ENCODE measurements at places on chromosomes 3 and 15. TPM values are rescaled to one million over a fixed set of nuclear protein-coding genes. Genes with fewer than 3 reads are reported as not detected.
A peak's percentile ranks its signal among the peaks of the same experiment; 100 is the strongest.

DNA sequence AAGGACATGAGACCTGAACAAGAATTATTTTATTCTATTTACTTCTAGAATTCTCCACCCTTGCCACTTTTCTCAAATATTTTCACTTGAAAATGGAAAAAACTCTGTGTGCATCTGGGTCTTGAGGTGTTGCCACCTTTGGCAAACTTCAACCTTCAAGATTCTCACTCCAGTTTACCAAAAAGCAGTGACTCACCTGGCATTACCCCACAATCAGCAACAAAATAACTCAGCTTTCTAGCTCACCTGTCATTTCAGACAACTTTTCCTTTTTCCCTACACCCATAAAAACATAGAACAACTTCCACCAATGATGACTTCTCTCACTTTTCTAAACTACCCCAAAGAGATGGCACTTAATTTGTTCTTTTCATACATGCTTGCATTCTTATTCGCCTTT lies 115.8 kb downstream of the DUT start:
- H3K4me1 ChIP-seq, result no peaks in the 10 kb centered on the region
- no peak for DNase-seq
- H3K27ac ChIP-seq, result no peak overlapping the region

DNA sequence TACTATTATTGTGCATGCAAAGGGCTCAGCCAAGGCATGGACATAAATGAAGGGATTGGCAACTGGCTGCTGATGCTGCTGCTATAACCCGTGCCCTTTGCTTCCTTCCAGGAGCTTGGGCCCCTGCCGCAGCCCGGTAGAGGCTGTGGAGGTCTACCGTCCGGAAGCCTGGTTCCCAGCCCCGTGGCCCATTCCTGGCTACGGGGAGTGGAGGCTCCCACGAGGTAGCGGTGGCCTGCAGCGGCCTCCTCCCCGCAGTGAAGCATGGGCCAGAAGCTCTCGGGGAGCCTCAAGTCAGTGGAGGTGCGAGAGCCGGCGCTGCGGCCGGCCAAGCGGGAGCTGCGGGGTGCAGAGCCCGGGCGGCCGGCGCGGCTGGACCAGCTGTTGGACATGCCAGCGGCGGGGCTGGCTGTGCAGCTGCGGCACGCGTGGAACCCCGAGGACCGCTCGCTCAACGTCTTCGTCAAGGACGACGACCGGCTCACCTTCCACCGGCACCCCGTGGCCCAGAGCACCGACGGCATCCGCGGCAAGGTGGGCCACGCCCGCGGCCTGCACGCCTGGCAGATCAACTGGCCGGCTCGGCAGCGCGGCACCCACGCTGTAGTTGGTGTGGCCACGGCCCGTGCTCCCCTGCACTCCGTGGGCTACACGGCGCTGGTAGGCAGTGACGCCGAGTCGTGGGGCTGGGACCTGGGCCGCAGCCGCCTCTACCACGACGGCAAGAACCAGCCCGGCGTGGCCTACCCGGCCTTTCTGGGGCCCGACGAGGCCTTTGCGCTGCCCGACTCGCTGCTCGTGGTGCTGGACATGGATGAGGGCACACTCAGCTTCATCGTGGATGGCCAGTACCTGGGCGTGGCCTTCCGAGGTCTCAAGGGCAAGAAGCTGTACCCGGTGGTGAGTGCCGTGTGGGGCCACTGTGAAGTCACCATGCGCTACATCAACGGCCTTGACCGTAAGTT lies 15.0 kb downstream of the SPSB4 start:
- no peaks in the 10 kb centered on the region for H3K27me3 ChIP-seq
- no peak overlapping the region for H3K27ac ChIP-seq
- DNase-seq, result no peak
- no peaks in the 10 kb centered on the region for H3K4me1 ChIP-seq
- no peak overlapping the region for H3K4me3 ChIP-seq

- H3K27ac ChIP-seq, result no peak overlapping the region
- H3K4me1 ChIP-seq, result no peaks in the 10 kb centered on the region
- H3K36me3 ChIP-seq, result no peaks in the 10 kb centered on the region
- DNase-seq, result no peak
Measured at GRCh38 chr3:37739579-37740290, 121.9 kb upstream of the CTDSPL start.

DNA sequence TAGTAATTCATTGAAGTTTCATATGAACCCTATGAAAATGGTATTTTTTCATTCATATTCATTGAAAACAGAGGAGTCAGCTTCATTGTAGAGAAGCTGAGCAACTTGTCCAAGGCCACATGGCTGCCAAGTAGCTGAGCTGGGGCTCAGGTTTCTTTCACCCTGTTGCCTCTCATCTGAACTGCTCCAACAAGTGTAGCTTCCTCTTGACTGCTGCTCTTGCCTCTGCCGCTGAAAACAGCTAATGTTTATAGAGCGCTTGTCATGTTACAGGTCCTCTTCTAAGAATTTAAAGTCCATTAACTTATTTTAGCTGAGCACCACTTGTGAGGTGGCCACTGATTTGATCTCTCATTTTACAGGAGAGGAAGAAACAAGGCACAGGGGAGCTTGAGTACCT lies 81.1 kb downstream of the PDCD6IP start:
- H3K36me3 ChIP-seq, result no peaks in the 10 kb centered on the region
- H3K4me3 ChIP-seq, result no peak overlapping the region
- no peak for DNase-seq

DNA sequence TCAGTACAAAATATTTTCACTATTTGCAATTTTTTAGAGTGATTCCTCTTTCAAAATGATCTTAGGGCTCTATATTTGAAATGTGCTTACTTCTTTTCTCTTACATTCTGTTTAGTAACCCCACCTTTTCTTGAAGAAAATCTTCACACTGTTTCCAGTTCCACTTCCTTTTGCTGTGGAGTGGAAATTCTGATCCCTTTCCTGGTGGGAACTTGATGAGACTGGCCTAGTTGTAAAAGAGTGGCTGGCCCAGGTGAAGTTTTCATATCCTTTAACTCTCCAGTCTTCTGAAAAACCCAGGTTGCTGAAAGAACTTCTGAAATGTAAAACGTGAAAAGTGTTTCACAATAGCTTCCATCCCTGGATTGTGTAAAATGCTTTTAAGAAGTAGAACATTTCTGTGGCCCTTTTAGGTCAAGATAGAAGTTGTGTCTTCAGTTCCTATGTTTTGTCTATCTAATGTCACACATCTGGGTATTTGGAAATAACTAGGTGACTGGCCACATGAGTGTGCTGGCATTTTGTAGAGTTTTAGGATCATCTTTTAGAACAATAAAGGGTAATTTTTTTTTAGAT lies 84.8 kb upstream of the LRIG1 start:
- H3K4me1 ChIP-seq, result no peaks in the 10 kb centered on the region
- no peaks in the 10 kb centered on the region for H3K36me3 ChIP-seq
- DNase-seq, result no peak
- peak overlapping the region; percentile 42 for H3K27ac ChIP-seq
- H3K27me3 ChIP-seq, result no peaks in the 10 kb centered on the region

- no peak overlapping the region for H3K27ac ChIP-seq
- H3K36me3 ChIP-seq, result no peaks in the 10 kb centered on the region
- H3K4me3 ChIP-seq, result no peak overlapping the region
- H3K27me3 ChIP-seq, result no peaks in the 10 kb centered on the region
- DNase-seq, result no peak
- H3K4me1 ChIP-seq, result no peaks in the 10 kb centered on the region
Measured at GRCh38 chr15:99092554-99093172, 12.2 kb upstream of the SYNM start.

DNA sequence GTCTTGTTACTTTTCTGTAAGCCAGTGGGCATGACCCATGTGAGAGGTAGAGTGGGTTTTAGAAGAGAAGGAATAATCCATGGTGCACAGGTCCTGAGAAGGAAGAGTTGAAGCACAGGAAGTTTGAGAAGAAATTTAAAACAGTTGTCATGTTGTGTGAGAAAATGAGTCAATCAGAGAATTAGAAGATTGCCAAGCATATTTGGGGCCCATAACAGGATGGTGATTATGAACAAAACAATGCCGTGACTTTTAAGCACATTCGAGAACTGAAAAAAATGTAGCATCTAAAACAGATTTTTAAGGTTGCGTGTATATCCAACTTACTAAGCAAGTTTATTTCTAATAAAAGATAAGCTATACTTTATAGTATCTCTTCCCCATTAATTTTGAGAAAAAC lies 198.7 kb downstream of the RORA start:
- H3K36me3 ChIP-seq, result no peaks in the 10 kb centered on the region
- no peak for DNase-seq
- H3K27me3 ChIP-seq, result no peaks in the 10 kb centered on the region
- no peak overlapping the region for H3K4me3 ChIP-seq
- no peak overlapping the region for H3K27ac ChIP-seq

GRCh38 chr15:55588070-55588814 lies at the start of gene PYGO1:
PYGO1 (minus strand) TSS chr15:55588345; CDS start chr15:55587883, 462 bp downstream.
- no peaks in the 10 kb centered on the region for H3K4me1 ChIP-seq
- H3K27me3 ChIP-seq, result no peaks in the 10 kb centered on the region
- DNase-seq, result peak; percentile 27
- H3K4me3 ChIP-seq, result peak within 1 kb of the TSS; percentile 84
- no peaks in the 10 kb centered on the region for H3K36me3 ChIP-seq
- peak within 1 kb of the TSS; percentile 91 for H3K27ac ChIP-seq

GRCh38 chr3:194023501-194024280 lies 112.3 kb upstream of the HES1 start:
- no peak overlapping the region for H3K27ac ChIP-seq
- no peaks in the 10 kb centered on the region for H3K36me3 ChIP-seq
- no peak overlapping the region for H3K4me3 ChIP-seq
- no peak for DNase-seq

DNA sequence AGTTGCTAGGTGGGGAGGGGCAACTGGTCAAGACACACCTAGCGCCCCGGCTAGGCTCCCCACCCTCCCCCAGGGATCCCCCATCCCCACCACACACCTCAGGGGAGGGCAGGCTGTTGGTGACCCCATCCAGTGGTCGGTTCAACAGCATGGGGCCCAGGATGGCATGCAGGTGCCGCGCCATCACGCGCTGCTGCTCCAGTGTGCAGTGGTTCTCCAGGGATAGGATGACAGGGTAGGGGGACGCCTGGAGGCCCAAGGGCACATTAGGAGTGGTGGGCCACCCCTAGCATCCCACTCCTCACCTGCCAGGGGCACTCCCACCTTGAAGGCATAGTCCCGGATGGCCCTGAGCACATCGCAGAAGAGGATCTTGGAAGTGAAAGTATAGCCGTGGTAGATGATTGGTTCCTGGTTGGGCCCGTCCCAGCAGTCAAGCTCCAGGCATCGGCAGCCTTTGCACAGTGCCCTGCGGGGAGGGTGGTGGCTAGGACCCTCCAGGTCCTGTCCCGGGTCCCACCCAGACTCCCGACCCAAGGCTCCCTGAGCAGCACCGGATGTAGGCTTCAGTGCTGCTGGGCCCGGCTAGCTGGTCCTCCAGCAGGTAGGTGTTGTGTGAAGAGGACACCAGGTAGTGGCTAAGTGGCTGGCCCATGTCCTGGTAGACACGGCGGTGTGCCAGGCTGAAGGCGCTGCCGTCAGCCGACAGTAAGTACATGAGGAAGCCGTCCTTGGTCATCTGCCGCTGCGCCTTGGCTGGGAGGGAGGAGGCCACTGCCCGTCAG lies 19.4 kb downstream of the VILL start:
- no peak overlapping the region for H3K27ac ChIP-seq
- H3K4me3 ChIP-seq, result no peak overlapping the region
- no peak for DNase-seq
- no peaks in the 10 kb centered on the region for H3K27me3 ChIP-seq
- peaks cover 5% of the 10 kb centered on the region for H3K4me1 ChIP-seq

The FRMD4B gene
- 57.8 TPM for total RNA-seq

The ZNF80 gene
- not detected for total RNA-seq

The LRRIQ4 gene
- total RNA-seq, result not detected

The PXYLP1 gene
- 10.0 TPM for total RNA-seq

The CYP8B1 gene
- total RNA-seq, result not detected

The DTX3L gene
- 23.2 TPM for total RNA-seq

The KY gene
- total RNA-seq, result 1.5 TPM

The MUSTN1 gene
- total RNA-seq, result 38.5 TPM

All from tibial nerve (tissue), 4 donors.